GM12891 (cell line): ENCODE measurements at places on chromosomes 7 and 10.

DNA sequence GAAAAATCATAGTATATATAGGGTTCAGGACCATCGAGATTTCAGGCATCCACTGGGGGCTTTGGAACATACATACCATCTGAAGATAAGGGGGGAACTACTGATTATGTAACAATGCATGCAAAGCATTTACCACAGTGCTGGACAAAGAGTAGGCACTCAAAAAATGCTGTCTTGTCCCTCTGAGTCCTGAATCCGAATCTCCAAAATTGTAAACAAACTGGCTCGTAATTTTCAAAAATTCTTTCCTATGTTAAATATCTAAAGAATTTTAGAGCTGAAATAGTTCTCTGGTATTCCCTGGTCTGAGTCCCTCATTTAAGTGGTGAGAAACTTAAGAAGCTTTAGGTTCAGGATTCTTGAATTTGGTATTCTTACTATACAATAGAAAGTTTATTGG is 167.8 kb upstream of the ASAH2 start:
- no peak for DNase-seq

- DNase-seq = no peak
Observed at GRCh38 chr10:111956841-111957240, 226.7 kb downstream of the GPAM start.

GRCh38 chr7:141156407-141156806 is 82.5 kb downstream of the TMEM178B start:
- DNase-seq = no peak

GRCh38 chr7:157445956-157446295 is 109.1 kb downstream of the DNAJB6 start:
- no peak for DNase-seq

GRCh38 chr10:63414481-63415260 is 51.1 kb downstream of the JMJD1C start:
- DNase-seq = no peak

GRCh38 chr7:82109288-82109687 is 334.3 kb downstream of the CACNA2D1 start:
- DNase-seq = no peak

- no peak for DNase-seq
Observed at GRCh38 chr7:79096361-79096805, 357.1 kb downstream of the MAGI2 start.

- no peak for DNase-seq
Observed at GRCh38 chr7:18706670-18707069, 211.1 kb downstream of the HDAC9 start.

- no peak for DNase-seq
Observed at GRCh38 chr10:50658165-50658564, 34.4 kb upstream of the SGMS1 start.

GRCh38 chr10:124006526-124006925 is 86.9 kb downstream of the CHST15 start:
- no peak for DNase-seq

DNA sequence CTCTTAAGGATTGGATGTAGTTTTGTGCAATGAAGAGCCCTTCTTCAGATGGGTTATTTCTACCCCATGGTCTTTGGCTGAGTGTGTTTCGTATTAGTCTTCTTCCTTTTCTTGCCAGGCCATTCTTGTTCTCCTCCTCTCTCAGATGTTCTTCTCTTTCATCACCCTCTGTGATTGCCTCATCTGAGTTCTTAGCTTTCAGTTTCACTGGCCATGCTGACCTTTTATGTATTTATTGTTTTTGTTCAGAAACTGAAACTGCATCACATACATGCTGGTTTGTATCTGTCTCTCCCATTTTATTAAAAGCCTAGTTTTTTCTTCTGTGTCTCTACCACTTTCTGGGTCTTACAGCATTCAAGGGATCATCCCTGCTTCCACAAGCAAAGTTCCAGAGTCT is 21.7 kb upstream of the PCGF5 start:
- DNase-seq = no peak

DNA sequence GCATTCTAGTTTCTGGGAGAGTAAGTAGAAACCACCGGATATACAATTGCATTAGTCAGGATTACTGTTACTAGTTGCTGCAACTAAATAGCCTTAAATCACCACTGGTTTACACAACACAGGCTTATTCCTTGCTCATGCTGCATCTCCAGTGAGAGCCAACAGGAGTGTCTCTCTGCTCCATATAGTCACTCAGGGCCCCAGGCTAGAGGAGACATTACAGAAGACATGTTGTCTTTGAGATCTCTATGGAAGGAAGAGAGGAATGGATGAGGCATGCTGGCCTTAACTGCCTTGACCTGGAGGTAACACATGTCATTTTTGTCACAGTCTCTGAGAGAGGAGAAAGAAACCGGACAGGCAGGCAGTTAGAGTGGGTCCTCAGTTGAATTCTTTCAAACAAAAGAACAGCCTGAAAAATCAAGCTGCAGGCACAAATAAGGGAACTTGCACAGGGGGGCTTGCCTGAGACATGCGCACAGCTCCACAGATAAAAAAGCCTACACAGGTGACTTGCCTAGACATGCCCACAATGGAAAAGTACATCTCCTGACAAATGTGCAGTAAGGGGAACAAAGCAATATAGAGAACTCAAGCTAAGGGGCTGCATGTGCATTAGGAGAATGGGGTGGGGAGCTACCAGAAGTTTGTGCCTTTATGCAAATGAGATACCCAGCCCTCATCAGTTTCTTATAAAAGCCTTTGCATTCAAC is 348.0 kb downstream of the TYW1 start:
- DNase-seq = no peak

DNA sequence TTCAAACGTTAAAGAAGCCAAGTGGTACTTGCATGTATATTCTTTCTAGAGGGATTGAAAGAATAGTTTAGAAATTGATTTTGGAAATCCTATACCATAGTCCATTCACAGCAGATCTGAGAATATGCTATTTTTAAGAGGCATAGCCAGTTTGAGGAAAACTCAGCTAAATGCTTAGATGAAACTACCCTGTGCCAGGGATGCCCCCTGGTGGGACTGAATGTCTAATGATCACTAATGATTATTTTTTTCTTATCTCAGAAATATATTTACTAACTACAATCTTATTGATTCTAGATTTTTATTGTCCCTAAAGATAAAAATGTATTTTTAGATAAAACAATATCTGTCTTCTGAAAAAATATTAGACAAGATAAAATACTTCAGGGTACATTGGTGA is 844.9 kb upstream of the PHF14 start:
- DNase-seq = no peak

DNA sequence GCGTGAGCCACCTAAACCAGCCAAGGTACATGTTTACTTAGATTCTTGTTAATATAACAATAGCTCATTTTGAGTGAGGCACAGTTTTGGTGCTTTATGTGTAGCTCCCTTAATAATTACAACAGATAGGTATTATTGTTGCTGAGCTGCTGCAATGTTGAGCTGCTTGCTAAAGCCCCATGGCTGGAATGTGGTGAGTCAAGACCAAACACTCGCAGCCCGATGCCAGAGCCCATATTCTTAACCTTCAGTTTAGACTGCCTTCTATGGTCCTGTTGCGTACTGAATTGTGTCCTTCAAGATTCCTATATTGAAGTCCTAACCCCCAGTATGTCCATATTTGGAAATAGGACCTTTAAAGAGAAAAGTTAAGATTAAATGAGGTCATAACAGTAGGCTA is 407.1 kb downstream of the NEBL start:
- DNase-seq = no peak

GRCh38 chr10:105658696-105659095 is 1017.6 kb downstream of the SORCS3 start:
- DNase-seq = no peak

GRCh38 chr10:77620731-77621130 is 16.9 kb downstream of the KCNMA1 start:
- DNase-seq = no peak

DNA sequence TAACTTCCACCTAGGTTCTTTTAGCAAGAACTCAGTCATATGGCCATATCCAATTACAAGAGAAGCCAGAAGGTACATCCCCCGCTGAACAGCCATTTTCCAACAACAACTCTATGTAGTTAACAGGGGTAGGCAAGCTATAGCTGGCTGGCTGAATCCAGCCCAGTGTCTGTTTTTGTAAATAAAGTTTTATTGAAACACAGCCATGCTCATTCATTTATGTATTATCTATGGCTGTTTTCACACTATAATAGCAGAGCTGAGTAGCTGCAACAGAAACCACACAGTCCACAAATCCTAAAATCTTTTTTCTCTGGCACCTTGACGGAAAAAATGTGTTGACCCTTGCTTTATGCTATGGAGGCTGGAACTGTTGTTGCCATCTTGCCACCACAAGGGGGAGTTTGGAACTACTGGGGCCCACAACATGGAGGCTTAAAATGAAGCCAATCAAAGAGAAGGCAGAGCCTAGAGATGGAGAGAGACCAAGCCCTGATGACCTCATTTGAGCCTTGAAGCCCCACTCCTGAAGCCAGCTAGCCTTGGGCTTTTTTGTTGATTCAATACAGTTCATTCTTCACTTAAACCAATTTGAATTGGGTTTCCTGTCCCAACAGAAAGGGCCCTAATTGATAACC is 33.3 kb upstream of the XPNPEP1 start:
- DNase-seq = peak; percentile 32

- DNase-seq = no peak
Observed at GRCh38 chr7:95843286-95843685, 70.9 kb downstream of the DYNC1I1 start.

GRCh38 chr10:31635415-31636065 is 293.1 kb downstream of the ARHGAP12 start:
- no peak for DNase-seq

- no peak for DNase-seq
Observed at GRCh38 chr7:22300839-22301238, 56.1 kb downstream of the RAPGEF5 start.

- DNase-seq = no peak
Observed at GRCh38 chr10:5447056-5447455, 34.7 kb downstream of the NET1 start.

DNA sequence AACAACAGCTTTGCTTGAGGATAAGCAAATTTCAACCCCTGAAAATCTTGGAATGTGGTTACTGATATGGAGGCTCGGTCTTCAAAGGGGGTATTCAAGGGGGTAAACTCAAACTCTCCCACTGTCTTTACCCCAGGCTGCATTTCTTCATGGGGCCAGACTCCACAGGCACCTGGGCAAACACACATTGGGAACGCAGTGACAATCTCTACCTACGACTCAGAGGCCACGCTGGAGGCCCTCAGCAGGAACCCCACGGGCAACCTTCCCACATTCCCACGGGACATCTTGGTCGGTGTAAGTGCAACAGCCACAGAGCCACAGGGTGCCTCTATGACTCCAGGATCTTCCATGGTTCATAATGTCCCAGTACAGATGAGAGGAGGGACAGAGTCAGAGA is 2.2 kb upstream of the INSIG1 start:
- DNase-seq = no peak

DNA sequence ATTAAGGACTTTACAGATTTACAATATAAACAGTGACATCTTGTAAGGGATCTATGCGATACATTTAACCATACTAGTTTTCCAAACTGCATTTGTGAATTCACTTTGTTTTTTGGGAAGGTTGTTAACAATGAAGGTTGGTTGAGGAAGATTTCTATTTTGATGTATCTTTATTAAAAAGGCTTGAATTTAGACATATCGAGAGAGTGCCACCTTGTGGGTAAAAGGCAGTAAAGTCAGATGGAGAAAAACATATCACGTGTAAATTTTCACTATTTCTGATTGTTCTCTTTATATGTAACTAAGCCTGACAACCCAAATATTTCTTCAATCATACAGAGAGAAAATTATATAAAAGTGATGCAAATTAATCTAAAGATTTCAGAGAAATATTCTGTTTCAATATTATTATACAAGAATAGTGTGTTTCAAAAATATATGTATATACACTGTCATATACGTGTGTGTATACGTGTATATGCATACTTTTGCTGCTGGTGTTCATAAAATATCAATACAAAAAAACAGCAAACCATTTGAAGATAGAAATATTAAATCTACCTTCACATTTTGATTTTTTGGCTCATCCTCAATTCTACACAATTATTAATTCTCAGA is 988.6 kb downstream of the SORCS1 start:
- no peak for DNase-seq

DNA sequence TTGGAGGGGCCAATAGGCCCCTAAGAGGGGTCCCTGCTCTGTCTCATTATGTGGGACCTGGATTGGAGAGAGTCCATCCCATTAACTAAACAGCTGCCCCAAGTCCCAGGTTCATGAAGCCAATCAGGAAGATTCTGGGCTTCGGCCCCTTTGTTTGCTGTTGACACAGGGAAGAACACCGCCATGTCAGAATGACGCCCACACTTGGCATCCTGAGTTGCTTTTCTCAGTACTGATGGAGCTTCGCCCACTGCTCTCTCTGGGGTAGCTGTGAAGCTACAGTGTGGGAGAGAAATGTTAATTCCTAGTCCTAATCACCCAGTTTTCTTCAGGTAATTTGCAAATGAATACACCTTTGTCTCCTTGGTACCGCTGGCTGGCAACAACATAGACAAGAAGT is 264.7 kb downstream of the GLRX3 start:
- DNase-seq = no peak

DNA sequence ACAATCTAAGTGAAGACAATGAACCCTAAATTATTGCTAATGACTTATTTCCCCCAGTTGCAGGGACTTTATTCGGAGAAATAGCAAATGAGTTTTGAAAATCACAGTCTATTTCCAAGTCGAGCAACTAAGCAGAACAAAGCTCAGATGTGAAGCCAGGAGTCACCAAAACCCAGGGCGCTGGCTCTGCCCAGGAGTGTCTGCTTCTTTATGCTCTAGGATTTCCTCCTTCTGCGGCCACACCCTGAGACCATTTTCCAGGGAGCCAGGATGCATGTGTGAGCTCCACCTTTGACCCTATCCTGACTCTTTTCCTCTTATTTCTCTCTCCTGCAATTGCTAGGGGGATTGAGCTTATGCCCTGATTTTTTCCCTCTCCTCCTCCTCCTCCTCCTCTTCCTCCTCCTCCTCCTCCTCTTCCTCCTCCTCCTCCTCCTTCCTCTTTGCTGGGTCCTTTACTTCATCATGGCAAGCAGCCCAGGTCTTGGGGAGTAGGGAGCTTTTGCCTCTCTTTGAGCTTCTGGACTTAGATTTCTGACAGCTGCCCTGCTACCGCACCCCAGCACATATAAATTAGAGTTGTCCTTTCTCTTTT is 234.4 kb downstream of the ARL4A start:
- no peak for DNase-seq

GRCh38 chr10:86899670-86900276 is 57.6 kb downstream of the MMRN2 start:
- no peak for DNase-seq

- no peak for DNase-seq
Observed at GRCh38 chr7:27171637-27172314, 2.3 kb downstream of the HOXA10 start.

DNA sequence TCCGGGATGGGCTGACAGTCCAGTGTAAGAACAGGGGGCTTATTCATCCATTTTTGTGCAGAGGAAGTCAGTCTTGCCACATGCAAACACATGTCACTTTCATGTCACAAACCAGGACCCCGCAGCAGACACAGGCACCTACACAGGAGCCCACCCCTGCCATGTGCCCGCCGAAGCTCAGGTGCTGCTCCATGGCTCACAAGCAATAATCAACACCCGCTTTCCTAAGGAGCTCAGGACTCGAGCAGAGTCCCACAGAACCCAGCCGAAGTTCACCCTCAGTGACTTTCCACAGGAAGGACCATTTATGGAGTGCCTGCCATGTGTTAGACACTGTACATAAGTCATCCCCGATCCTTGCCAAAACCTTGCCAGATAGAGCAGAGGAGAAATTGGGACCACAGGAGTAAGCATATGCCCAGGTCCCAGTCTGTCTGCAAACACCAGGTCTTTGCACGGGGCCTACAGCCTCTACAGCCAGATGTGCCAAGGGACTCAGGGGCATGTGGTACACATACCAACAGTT is 99.4 kb downstream of the EBF3 start:
- DNase-seq = no peak

GRCh38 chr10:23343591-23344240 is 881 bp downstream of the C10orf67 start:
- DNase-seq = no peak
